C1 segment of cervical spinal cord (tissue), 14 donors: ENCODE measurements at places on chromosomes 1 and 21.

- DNase-seq = no peak
These were observed 74.8 kb upstream of the ATP1B1 start for GRCh38 chr1:169031566-169032224.

DNA sequence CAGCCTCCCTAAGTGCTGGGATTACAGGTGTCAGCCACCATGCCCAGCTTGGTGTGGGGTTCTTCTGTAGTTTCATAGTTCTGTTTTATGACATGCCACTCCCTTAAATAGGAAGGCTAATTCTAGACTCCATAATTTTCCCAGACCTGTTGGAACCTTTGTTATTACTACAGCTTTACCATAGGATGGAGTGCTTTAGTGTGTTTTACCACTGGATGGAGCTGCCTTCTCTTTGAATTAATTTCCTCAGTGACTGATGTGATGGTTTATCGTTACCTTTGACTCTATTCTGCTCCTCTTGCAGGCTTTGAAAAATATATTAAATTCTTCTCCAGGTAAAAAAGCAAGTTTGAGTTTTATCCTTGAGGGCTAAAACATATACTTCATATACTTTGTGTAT lies 84.6 kb upstream of the NEK7 start:
- DNase-seq = no peak

DNA sequence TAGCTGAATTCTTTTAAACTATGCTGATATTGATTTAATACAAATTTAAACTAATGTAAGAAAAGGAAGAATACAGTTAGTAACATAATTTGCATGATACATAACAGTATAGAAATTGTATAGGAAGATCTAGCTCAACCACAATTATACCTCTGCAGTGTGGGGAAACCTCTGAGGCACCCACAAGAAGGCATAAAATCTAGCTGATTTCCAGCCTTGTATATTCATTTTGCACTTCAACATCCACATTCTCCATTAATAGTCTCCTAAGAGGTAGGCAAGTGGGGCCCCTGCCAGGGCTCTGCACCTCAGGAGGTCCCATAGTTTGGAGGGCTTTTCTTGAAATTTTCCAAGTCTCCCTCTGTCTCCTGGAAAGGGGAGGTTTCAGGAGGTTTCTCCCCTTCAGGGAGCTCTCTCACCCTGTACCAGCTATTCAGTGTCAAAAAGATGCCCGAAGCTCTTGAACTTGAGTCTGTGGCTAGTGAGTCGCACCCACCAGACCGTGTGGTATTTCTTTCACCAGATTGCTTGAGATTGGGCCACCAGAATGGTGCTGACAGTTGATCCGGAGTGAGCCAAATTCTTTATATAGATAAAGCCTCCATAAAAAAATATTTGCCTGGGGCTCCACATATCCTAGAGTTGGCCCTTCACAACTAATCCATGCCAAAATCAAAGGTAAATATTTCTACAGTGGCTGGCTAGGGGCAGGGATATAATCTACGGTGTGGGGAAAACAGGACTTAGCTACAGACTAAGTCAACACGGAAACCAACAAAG lies 108.2 kb downstream of the TIAM1 start:
- no peak for DNase-seq

- DNase-seq = no peak
These were observed 150.6 kb downstream of the ZNF648 start for GRCh38 chr1:181910905-181911304.

GRCh38 chr1:34739613-34740012 lies 15.2 kb upstream of the GJB5 start:
- DNase-seq = no peak

GRCh38 chr1:157363660-157364140 lies 188.6 kb downstream of the FCRL5 start:
- DNase-seq = no peak

GRCh38 chr1:219041141-219041540 lies 132.5 kb upstream of the LYPLAL1 start:
- DNase-seq = no peak

- DNase-seq = no peak
These were observed 1.1 kb upstream of the PSMG1 start for GRCh38 chr21:39184050-39184980.

DNA sequence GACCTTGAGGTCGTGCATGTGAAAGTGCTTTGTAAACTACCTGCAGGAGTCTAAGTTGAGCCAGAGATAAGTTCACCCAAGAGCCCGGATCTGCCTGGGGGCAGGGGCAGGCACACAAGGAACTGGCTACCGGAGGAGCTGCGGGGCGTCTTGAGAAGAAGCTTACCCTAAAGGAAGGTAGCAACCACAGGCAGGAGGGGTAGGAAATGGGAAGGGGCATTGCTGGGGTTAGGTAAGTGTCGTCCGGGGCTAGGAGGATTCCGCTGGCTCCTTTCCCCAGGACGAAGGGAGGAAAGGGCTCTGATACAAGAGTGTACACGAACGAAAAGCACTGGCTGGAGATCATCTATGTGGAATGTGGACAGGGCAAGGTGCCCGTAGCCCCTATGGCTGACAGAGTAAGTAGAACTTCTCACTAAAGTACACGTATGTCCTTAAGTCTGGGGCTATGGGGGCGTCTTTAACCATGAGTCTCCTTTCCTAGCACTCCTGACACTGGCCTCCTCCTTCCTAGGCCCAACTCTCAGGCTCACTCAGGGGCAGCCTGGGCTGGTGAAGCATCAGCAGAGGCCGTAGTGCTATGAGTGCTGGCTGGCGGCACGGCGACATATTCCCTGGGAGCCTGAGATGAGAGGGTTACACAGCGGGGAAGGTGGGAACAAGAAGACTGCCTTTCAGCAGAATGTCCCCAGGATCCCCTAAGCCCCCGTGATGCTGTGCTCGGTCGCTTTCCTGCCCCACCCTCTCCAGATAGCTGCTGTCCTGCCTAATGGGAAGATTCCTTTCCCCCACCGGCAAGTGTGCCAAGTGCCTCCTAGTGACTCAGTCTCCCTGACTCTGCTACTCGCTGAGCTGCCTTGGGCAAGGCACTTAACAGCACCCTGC lies 9.1 kb upstream of the GALNT2 start:
- no peak for DNase-seq

- no peak for DNase-seq
These were observed 23.2 kb upstream of the SYCP1 start for GRCh38 chr1:114831276-114831994.

DNA sequence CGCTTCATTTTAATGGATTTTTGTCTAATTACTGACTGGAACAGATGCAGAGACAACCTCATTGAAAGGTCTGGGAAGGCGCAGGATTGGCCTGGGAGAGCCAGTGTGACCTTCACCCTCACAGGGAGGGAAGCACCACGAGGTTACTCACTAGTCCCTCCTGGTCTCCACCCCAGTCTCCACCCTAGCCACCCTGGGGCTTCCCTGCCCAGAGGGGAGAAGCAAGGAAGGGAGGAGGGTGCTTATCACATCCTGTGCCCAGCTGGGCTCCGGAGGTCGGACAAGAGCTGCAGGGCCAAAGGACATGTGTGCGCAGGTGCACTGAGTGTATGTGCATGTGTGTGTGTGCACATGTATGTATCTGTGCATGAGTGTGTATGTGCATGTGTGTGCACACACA lies 220.1 kb upstream of the VAMP3 start:
- DNase-seq = no peak

GRCh38 chr1:3093898-3094626 lies 25.1 kb downstream of the PRDM16 start:
- DNase-seq = no peak

DNA sequence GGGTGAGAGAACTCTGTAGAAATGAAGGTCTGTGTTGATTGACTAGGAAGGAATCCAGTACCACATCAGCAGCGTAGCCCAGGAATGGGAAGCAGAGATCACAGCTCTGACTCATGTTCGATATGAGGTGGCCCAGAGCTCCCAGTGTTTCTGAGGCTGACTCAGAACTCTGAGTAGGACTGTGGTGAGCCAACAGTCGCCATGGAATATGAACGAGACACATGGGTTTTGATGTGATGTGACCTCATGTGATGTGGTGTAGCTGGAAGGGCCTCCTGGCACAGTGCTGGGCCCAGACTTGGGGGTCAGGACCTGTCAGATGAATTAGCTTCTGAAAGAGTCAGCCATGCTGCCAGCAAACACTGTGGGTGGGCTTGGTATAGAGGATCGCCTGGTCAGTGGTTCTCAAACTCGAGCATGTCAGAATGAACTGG lies 237.0 kb downstream of the MRPL39 start:
- DNase-seq = no peak

- DNase-seq = no peak
These were observed 406.1 kb downstream of the RYR2 start for GRCh38 chr1:237448042-237448441.

DNA sequence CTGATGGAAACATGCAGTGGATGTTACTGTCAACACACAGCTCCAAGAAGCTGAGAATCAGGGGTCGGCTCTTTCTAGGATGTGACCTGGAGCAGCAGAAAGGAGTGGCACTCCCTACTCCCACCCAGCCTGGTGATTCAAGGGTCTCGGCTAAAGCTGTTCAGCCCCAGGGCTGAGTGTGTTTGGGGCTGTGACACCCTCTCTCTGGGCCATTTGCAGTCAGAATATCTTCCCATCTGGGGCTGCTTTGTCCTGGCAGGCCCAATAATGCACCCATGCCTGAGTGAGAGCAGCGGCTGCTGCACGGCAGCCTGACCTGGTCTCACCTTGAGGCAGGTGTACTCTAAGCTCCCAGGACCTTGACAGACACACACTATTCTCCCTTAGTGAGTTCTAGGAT lies 52.5 kb upstream of the AJAP1 start:
- DNase-seq = no peak

GRCh38 chr1:198756470-198756869 lies 117.6 kb downstream of the PTPRC start:
- no peak for DNase-seq

- DNase-seq = no peak
These were observed 10.1 kb upstream of the ELAVL4 start for GRCh38 chr1:50098591-50099021.

GRCh38 chr1:54221113-54221834 lies 21.3 kb downstream of the MRPL37 start:
- no peak for DNase-seq

GRCh38 chr1:90911353-90911752 lies 110.5 kb downstream of the ZNF644 start:
- no peak for DNase-seq

DNA sequence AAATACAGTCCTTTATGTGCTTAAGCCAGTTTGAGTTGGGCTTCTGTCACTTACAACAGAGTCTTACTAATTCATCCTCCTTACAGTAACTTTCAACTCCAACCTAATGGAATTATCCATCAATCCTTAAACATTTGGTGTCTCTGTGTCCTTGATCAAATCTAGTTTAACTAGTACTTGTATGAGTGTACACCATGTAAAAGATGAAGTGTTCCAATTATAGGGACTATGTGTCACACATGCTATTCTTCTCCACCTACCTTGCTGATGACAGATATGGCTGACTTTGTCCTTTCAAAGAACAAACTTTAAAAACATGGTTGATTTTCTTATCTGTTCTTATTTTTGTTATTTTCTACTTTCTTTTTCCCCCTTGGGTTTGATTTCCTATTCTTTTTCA lies 60.4 kb upstream of the NBPF3 start:
- no peak for DNase-seq

DNA sequence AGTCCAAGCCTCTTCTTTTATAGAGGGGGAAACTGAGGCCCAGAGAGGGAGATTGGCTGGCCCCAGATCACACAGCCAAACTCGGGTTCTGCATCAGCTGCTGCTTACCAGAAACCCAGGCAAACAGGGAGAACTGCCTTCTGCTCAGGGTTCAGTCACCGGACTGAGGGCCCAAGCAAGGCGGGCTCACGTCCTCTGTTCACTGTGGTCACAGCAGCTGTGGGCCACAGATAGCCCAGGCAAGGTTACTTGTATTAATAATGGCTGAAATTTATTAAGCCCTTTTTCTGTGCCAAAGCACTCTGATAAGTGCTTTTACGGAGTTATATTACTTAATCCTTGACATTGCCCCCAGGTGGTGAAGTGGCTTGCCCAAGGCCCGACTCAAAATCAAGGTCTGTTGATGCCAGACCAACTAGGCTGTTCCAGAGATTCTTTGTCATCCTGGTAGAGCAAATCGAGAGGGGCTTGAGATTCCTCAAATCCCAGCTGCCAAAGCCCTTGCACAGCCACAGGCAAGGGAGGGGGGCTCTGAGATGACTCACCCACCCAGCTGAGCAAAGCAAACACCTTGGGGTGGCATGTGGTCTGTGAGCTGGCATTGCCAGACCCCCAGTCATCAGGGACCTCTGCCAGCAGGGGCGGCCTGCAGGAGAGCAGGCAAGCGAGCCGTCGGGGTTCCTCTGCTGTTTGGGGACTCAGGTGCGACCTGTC lies 36.5 kb downstream of the EPHB2 start:
- no peak for DNase-seq

- DNase-seq = no peak
These were observed 1510.3 kb downstream of the AMY1C start for GRCh38 chr1:105260001-105260400.

GRCh38 chr1:63787875-63788274 lies 14.1 kb downstream of the ROR1 start:
- DNase-seq = no peak

DNA sequence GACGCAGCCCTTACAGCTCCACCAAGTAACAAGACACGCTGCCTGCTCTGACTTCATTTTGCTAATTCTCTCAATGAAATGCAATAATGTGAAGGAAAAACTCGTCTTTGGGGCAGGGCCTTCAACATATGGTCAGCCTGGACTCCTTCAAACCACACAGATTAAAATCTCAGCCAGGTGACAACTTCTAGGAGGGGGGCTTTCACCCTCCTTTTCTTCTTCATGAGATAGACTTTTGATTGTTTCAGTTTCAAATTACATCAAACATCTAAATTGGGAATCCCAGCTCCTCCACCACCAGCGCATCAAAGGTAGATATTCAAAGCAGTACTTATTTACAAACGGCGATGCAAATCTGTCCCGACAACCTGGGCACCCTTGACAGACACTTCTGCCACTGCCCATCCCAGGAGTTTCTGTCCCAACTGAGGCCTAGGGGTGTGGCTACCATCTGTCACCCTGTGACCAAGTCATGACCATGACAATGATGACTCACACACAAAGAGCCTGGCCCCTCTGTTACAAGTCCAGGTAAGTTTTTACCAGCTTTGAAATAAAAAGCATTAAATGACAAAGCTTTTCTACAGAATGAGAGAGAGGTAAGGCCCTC lies 29.7 kb downstream of the SSBP3 start:
- no peak for DNase-seq

GRCh38 chr1:60133848-60134247 lies 60.3 kb upstream of the C1orf87 start:
- no peak for DNase-seq

- DNase-seq = no peak
These were observed 26.1 kb downstream of the FABP3 start for GRCh38 chr1:31346785-31347184.
